ENCODE measurements at places on chromosomes 1 and 21.
A peak's percentile ranks its signal among the peaks of the same experiment; 100 is the strongest.

- no peak for DNase-seq
Measured at GRCh38 chr1:159430985-159431384, 1.0 kb upstream of the OR10J4 start.

DNA sequence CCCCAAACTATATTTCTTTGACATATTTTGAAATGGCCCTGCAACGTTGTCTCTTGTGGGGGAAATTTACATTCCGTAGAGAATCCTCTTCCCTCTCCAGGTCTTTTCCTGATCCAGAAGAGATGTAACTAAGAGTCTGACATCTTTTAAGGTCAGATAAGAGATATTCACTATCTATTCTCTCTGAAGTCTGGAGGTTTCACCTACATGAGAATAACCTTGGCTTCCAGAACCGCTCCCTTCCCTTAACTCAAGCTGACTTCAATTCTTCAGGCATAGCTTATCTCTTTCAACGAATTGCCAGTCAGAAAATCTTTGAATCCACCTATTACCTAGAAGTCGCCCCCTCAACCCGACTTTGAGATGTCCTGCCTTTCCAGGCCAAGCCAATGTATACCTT lies 9.9 kb downstream of the FCRLB start:
- DNase-seq: no peak

GRCh38 chr1:180622658-180623508 lies 8.9 kb upstream of the XPR1 start:
- DNase-seq: no peak

DNA sequence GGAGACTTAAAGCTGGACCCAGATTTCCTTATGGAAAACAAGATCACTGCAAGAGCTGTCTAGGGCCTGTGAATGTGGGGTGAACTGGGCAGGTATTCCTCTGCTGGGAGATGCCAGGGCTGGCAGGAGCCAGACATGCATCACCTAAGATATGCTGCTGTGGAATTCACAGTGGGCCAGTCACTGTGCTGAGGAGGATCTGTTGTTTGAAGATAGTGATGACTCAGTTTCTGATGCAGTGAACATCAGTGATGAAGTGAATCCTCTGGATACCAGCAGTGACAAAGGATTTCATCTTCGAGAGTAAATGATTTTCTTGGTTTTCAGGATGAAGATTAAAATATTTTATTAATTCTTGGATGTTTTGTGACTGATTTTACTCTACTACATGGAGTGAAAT lies 29.9 kb upstream of the CAMSAP2 start:
- DNase-seq: no peak

DNA sequence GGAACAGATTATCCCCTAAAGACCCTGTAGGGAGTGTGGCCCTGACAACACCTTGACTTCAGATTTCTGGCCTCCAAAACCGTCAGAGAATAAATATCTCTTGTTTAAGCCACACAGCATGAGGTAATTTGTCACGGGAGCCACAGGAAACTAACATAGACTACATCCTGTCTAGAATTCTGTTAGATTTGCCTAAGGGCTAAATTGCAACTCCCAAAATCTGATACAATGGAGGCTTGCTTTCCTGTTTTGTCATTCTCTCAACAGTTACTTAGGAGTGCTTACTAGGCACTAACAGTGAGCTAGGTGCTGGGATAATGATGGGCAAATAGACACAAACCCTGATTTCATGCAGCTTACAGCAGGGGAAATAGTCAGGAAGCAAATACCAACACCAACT lies 141.6 kb downstream of the MIS18A start:
- DNase-seq: no peak

DNA sequence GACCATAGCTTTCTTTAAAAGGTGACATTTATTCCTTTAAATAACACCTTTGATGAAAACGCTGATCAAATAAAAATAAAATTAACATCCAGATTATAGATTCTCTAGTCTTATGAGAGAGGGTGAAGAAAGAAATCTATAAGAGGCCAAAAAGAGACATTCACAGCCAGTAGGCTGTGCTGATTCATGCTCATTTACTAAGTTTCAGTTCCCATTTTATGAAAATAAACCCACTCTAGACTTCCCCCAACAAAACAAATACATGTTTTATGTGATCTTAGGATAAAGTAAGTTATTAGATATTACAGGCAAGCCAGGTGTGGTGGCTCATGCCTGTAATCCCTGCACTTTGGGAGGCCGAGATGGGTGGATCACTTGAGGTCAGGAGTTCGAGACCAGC lies 21.1 kb downstream of the ESRRG start:
- DNase-seq: no peak

DNA sequence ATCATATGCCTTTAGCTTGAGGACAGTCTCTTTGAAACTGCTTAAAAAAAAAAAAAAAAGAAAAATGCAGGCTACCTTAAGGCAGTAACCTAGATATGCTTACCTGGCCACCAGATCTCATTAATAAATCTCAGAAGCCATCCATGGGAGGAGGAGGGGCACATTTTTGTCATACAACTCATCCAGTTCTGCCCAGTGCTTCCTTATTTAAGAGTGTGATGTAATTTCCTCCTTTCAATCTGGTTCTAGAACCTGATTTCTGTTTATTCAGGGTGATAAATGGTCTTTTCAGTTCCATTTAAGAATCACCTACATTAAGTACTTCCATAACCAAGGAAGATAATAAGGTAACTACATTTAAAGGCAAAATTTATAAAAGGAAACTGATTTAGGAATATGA lies 6.1 kb downstream of the ERRFI1 start:
- peak; percentile 73 for DNase-seq

GRCh38 chr1:41483001-41483850 lies 1.3 kb downstream of the EDN2 start:
- DNase-seq: no peak

- no peak for DNase-seq
Measured at GRCh38 chr1:216653001-216653400, 70.2 kb downstream of the ESRRG start.

GRCh38 chr21:33866826-33867225 lies 48.8 kb downstream of the ATP5PO start:
- peak; percentile 86 for DNase-seq

DNA sequence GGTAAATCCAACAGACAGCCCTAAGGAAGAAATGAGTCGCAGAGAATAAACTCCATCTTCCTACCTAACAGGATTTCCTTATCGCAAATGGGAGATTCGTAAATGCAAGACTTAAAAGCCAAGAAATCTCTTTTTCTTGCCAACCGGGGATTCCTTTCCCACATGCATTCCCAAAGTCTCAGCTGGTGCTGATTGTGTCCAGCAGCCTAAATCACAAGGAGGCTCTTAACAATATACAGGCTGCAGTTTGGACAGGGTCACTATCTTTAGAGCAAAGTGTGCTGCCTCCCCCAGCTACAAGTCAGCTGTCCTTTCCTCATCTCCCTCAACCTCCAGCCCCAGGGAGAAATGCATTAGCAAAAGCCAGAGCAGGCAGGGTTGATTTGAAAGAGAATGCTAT lies 189.8 kb upstream of the PLXNA2 start:
- DNase-seq: no peak

DNA sequence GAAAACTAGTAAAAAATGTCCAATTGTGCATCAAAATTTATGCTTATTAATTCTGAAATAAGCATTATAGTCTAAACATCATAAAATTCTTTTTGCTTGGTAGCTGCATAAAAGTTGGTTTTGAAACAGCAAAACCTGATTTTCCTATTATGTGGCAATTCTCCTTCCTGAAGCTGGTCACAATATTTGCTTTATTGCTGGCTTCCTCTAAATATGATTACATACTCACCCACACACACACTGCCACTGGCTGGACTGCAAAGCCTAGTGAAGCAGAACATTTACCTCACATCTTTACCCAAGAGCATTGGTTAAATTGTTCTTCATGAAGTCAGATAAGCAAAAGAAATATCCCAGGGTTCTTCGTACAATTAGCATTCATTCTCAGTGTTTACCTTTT lies 103.0 kb downstream of the NR5A2 start:
- DNase-seq: no peak

GRCh38 chr1:24742090-24742938 lies 2.9 kb upstream of the CLIC4 start:
- peak; percentile 67 for DNase-seq

- no peak for DNase-seq
Measured at GRCh38 chr21:45726438-45726837, 82.9 kb downstream of the PCBP3 start.

DNA sequence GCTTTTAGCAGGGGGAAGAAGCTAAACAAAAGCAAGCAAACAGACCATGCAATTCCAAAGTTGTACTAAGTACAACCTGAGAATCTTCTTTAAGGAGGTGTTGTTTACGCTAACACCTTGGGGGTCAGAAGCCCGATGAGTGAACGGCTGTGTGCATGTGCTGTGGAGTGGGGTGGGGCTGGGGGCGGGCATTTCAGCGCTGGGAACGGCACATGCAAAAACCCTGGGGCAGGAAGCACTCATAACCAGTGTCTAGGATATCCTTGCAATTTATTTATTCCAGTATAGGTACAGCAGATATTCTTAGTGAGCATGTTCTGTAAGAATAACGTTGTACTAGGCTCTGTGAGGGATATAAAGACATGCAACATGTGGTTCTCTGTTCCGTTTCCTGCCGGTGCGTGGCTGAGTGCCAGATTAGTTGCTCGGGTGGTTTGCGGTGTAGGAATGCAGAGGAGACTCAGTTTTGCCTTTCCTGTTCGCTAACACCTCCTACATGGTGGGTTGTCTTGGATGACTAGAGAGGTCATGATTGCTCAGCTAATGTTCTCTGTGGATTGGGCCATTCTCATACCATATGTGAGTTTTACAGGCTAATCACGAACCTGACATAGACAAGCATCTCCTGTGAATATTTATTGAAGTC lies 3.7 kb downstream of the FASLG start:
- DNase-seq: peak; percentile 95

All from foreskin fibroblast (primary cell).